ENCODE measurements at places on chromosomes 7 and 10.

DNA sequence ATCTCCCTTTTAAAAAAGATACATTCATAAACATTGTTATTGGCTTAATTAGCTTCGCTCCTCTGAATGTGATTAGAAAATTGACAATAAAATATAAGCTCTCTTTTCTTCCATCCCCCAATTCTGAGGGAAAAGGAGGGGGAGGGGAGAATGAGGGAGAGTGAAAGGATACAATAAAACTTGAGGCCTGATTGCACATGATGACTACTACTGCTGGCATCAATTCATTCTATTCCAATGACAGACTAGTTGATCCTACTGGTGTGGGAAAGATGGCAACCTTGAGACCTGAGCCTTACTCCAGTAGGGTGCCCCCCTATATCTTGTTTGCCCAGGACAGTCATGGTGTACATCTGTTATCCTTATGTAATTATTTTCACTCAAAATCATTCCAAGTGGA, 4.5 kb upstream of the IQUB start:
- DNase-seq, result peak; percentile 27

DNA sequence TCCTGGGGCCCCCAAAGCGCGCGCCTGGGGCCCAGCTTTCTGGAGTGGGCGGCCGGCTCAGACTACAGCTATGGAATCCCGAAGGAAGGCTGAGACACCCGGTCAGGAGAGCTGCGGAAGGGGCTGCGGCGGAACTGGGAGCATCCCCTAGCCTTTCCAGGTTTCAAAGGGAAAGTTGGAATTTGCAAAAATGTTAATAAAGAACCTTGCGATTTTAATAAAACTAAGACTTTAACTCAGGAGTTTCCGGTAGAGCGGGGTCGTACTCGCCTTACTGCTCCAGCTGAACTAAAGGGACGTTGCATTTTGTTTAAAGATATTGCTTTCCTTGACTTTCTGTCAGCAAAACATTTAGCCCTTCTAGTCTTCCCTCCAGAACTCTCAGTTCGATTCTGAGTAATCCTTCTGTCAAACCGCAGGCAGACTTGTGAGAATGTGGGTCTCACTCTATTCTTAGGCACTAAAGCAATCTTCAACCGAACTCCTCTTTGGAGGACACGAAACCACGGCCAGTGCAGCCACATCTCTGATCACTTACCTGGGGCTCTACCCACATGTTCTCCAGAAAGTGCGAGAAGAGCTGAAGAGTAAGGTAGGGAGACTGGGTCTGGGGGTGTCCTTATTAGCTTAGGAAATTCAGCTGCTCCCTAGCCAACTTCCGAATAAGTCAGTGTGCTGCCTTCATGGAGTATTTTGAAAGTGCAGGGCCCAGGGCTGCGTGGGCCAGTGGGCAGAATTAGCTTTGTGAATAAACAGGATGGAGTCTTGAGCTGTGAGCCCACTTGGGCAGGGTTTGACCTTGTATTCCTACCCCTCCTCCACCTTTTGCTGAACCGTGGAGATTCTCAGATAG, 1.9 kb downstream of the CYP26A1 start:
- no peak for DNase-seq

GRCh38 chr7:79453558-79454360, at the start of gene MAGI2:
MAGI2 (minus strand) TSS chr7:79453667; CDS start chr7:79453320, 347 bp downstream.
- peak; percentile 91 for DNase-seq

- no peak for DNase-seq
These were observed 257.3 kb downstream of the PTEN start for GRCh38 chr10:88120599-88121333.

GRCh38 chr7:24444666-24445440, 128.4 kb upstream of the PALS2 start:
- no peak for DNase-seq

- no peak for DNase-seq
These were observed 58.9 kb downstream of the TMEM270 start for GRCh38 chr7:73919694-73920375.

DNA sequence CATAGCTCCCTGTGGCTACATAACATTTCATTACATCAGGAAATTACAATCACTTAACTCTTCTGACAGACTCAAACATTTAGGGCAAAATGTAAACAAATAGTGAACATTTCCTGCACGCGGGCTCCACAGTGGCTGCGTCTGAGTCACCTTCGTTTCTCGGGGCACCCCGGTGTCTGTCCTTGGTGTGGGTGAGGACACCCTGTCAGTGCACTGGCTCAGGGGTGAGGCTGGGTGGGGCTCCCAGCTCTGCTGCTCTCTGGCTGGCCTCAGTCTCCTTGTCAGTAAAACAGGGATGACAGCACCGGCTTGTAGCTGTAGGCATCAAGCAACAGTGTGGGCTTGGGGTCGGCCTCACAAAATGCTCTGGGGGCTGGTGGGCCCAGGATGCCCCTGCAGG, 237.1 kb upstream of the SHH start:
- no peak for DNase-seq

GRCh38 chr7:75727881-75728593, 10.7 kb downstream of the HIP1 start:
- peak; percentile 82 for DNase-seq

- no peak for DNase-seq
These were observed 609.8 kb upstream of the FOXK1 start for GRCh38 chr7:4072161-4072925.

GRCh38 chr7:65379318-65379717, 5.7 kb downstream of the ZNF92 start:
- peak; percentile 82 for DNase-seq

DNA sequence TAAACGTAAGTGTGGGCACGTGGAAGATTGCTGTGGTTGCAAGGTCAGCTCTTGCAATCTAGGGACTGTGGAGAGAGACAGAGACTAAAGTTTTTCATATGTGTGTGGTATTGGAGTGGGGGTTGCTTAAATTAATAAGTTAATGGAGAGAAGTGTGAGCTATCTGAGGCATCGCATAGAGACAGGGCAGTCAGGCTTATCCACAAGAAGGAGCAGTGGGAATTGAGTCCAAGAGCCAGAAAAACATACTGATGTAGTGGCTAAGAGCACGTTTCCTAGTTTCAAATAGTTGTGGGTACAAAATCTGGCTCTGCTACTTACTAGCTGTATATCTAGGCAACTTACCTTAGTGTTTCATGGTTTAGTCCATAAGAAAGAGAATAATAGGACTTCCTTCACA, 65.8 kb downstream of the SORCS3 start:
- DNase-seq, result no peak

DNA sequence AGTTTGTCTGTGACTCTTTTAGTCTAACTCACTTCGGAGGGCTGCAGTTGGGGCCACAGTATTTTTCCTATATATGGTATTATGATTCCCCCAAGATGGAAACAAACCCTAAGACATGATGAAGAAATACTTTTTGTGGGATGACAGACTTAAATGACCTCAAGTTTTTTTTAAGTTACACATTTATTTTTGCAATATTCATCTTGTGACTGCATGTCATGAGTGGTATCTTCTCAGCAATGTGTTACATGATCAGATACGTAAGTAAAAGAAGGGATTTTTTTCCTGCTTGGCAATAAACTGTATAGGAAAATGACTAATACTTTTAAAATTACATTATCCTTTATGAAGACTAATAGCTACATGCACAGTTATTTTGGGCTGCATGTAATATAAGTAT, 57.8 kb downstream of the OR13A1 start:
- DNase-seq, result no peak

DNA sequence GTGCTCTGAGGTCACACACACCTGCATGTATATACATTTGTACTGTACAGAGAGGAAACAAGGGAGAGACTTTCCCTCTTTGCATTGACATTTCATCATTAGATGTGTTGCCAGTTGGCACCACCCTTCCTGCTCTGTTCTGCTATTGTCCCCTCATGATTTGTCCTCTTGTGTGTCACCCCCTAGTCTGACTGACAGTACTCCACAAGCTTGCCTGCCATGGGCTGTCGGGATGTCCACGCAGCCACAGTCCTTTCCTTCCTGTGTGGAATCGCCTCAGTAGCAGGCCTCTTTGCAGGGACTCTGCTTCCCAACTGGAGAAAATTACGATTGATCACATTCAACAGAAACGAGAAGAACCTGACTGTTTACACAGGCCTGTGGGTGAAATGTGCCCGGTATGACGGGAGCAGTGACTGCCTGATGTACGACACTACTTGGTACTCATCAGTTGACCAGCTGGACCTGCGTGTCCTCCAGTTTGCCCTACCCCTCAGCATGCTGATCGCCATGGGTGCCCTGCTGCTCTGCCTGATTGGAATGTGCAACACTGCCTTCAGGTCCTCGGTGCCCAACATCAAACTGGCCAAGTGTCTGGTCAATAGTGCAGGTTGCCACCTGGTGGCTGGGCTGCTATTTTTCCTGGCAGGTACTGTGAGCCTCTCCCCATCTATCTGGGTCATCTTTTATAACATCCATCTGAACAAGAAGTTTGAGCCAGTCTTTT, 9.4 kb downstream of the CLDN12 start:
- peak; percentile 8 for DNase-seq

DNA sequence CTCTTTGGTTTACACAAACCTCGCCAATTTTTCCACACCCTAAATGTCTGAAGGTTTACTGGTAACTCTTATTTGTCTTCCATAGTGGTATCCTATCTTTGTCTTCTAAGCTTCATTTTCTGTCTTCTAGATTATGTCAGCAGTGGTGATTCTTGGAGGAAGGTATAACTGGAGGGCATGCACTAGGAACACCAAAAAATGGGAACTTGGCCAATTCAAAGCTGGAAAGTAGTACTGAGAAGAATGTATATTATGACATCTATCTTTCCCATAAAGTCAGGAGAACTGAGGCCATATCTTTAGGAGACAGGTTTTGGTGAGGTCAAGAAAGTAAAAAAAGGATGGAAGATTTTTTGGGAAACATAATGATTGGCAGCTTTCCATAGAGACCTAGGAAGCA, 113.3 kb downstream of the CPEB3 start:
- DNase-seq, result no peak

- no peak for DNase-seq
These were observed 15.5 kb upstream of the SP4 start for GRCh38 chr7:21412410-21412851.

Data from amniotic epithelial cell (primary cell).